ENCODE measurements at places on chromosomes 3 and 15. TPM values are rescaled to one million over a fixed set of nuclear protein-coding genes. Genes with fewer than 3 reads are reported as not detected.

The BCHE gene
- polyA plus RNA-seq, result 32.9 TPM

The HSPBAP1 gene
- polyA plus RNA-seq, result 11.8 TPM

The CD200R1 gene
- polyA plus RNA-seq, result 0.47 TPM

The FAM81A gene
- 23.3 TPM for polyA plus RNA-seq

The FILIP1L gene
- 4.2 TPM for polyA plus RNA-seq

GRCh38 chr3:195696632-195697278 lies 24.0 kb upstream of the MUC20 start:
- no peak overlapping the region for H3K27ac ChIP-seq
- no peaks in the 10 kb centered on the region for H3K36me3 ChIP-seq
- peaks cover 4% of the 10 kb centered on the region for H3K4me1 ChIP-seq
- H3K4me3 ChIP-seq, result no peak overlapping the region

The FURIN gene
- polyA plus RNA-seq, result 5.9 TPM

DNA sequence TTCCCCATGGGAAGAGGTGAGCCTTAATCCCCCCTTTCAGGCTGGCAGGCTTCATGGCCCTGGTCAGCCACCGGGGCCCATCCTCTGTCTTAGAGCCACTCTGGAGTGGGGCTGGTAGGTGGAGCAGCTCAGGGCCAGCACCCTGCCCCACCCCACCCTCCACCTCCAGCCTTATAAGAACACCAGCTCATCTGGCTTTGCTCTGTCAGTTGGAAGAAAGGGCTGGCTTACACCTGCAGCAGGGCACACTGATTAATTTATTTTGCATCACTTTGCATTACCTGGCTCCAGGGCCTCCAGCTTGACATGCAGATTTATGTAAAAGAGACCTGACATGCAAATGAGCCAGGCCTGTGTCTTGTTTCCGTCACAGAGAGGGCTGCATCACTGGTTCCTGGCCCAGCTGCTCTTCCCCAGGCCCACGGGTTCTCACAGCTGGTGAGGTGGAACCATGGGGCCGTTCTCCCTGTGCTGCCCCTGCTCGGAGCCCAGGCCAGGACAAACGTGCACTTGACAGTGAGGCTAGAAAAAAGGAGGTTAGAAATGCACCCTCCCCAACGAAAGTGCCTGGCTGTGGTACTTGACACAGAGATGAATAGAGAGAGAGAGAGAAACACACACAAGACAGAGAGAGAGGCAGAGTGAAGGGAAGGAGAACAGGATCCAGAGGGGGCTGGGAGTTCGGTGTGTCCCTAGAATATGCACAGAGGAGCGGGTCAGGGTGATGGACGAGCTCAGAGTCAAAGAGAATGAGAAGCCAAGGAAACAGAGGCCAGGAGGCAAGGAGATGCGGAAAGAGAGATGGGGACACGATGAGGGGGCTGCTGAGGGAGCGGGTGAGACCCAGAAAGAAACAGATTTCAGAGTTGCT lies 44.5 kb upstream of the MAGEF1 start:
- H3K36me3 ChIP-seq, result no peaks in the 10 kb centered on the region
- H3K27ac ChIP-seq, result no peak overlapping the region
- no peak overlapping the region for H3K4me3 ChIP-seq
- peaks cover 4% of the 10 kb centered on the region for H3K4me1 ChIP-seq
- DNase-seq, result no peak

DNA sequence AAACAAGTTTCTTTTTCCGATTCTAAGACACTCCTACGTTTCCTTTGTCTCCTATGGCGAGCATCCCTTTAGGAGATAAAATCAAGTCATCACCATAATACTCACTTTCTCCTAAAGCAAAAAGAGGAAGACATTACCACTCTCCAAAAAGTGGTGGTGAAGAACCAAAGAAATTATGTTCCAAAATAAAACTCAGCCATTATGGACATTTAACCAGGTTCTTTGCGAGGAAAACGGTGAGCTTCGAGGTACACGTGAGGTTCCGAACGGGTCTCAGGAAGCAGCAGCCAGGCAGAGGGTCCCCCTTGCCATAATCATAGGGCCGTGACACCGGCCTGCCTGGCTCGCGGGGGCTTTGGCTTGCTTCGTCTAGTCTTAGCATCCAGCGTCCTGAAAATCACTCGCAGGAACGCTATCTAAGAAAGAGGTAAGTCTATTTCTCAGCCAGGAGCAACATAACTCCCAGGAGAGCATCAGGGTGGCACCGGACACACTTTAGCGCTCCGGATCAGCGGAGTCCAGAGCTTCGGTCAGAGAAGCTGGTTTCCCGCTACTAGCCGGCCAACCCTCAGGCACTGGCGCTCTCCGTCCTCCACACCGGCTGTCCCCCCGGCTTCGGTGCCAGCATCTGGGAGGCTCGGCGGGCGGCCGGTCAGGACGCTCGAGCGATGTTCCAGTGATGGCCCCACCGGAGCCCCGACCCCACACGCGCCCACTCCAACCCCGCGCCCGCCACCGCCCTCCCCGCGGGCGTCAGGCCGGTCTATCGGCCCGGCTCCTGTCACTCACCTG lies 581 bp downstream of the IP6K1 start:
- DNase-seq, result no peak
- no peaks in the 10 kb centered on the region for H3K27me3 ChIP-seq
- peak overlapping the region; percentile 59 for H3K27ac ChIP-seq
- H3K4me3 ChIP-seq, result peak overlapping the region; percentile 96
- no peaks in the 10 kb centered on the region for H3K36me3 ChIP-seq
- H3K4me1 ChIP-seq, result peaks cover 9% of the 10 kb centered on the region

DNA sequence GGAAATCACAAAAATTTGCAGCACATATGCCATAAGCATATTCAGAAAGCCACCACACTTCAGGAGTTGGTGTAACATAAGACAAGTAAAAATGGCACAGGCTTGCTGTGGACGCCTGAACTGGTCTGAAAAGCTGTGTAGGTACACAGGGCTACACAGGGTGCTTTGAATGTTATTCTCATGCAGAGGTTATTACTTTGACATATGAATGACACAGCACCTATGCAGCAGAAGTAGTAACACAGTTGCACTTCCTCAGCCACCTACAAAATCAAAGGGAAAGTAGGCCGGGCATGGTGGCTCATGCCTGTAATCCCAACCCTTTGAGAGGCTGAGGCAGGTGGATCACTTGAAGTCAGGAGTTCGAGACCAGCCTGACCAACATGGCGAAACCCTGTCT lies 54.5 kb downstream of the OSBPL10 start:
- no peak for DNase-seq
- no peak overlapping the region for H3K27ac ChIP-seq
- no peaks in the 10 kb centered on the region for H3K27me3 ChIP-seq
- no peaks in the 10 kb centered on the region for H3K36me3 ChIP-seq
- no peak overlapping the region for H3K4me3 ChIP-seq
- H3K4me1 ChIP-seq, result no peaks in the 10 kb centered on the region

The CCR1 gene
- 3.2 TPM for polyA plus RNA-seq

GRCh38 chr15:71562251-71562650 lies 248.1 kb upstream of the NR2E3 start:
- no peak for DNase-seq
- no peaks in the 10 kb centered on the region for H3K4me1 ChIP-seq
- no peaks in the 10 kb centered on the region for H3K36me3 ChIP-seq
- H3K27me3 ChIP-seq, result no peaks in the 10 kb centered on the region
- H3K4me3 ChIP-seq, result no peak overlapping the region

Data from GM12878 (cell line).